ENCODE measurements at places on chromosomes 11 and 22.
A peak's percentile ranks its signal among the peaks of the same experiment; 100 is the strongest.

DNA sequence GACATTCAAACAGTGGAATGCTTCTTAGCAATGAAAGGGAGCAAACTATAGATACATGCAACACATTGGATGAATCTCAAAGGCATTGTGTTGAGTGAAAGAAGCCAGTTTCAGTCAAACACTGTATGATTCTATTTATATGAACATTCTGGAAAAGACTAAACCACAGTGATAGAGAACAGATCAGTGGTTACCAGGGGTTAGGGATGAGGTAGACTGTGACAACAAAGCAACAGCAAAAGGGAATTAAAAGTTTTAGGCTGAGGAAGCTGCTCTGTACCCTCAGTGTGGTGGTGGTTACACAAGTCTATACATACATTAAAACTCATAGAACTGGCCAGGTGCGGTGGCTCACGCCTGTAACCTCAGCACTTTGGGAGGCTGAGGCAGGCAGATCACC, 23.0 kb downstream of the FDX1 start:
- H3K27ac ChIP-seq = peak overlapping the region; percentile 29
- peaks cover 35% of the 10 kb centered on the region for H3K4me1 ChIP-seq
- H3K27me3 ChIP-seq = no peaks in the 10 kb centered on the region
- DNase-seq = no peak

GRCh38 chr11:85694385-85694980, 8.5 kb upstream of the CCDC89 start:
- no peak for DNase-seq
- H3K4me3 ChIP-seq = no peak overlapping the region
- peaks cover 11% of the 10 kb centered on the region for H3K4me1 ChIP-seq
- H3K36me3 ChIP-seq = peaks cover 10% of the 10 kb centered on the region
- peaks cover 10% of the 10 kb centered on the region for H3K27me3 ChIP-seq

DNA sequence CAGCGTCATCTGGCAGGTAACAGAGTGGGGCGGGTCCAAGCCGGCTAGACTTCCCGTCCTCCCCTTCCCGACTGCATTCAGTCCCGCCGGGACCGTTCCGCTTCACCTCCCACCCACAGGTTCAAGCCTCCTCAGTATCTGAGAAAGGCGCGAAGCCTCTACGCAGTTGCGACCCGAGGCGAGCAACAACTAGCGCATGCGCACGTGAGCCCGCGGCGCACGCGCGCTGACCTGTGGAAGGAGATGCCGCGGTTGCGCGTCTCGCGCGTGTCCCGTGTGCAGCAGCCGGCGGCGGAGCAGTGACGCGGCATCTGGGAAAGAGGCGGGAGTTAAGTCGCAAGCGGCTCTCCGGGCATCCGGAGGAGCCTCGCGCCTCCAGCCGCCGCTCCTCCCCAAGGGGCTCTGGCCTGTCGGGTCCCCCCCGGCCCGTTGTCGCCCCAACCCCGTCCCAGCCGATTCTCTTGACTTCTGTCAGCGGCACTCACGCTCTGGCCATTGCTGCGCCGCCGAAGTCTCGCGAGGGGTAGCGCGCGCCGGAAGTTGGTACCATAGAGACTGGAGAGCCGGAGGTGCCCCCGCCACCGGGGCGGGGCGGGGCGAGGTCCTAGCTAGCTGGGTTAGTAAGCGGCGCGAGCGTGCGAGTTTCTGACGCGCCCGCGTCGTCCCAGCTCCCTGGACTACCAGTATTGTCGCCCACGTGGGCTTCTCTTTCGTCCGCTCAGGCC, at the start of gene THAP7:
TSS of gene THAP7 (minus strand) at position 518 of the 725 bp plus-strand sequence. CDS start at position 311, 207 bp downstream.
- H3K27ac ChIP-seq = peak within 1 kb of the TSS; percentile 97
- H3K4me3 ChIP-seq = peak within 1 kb of the TSS; percentile 93
- peaks cover 24% of the 10 kb centered on the region for H3K4me1 ChIP-seq
- H3K36me3 ChIP-seq = no peaks in the 10 kb centered on the region

DNA sequence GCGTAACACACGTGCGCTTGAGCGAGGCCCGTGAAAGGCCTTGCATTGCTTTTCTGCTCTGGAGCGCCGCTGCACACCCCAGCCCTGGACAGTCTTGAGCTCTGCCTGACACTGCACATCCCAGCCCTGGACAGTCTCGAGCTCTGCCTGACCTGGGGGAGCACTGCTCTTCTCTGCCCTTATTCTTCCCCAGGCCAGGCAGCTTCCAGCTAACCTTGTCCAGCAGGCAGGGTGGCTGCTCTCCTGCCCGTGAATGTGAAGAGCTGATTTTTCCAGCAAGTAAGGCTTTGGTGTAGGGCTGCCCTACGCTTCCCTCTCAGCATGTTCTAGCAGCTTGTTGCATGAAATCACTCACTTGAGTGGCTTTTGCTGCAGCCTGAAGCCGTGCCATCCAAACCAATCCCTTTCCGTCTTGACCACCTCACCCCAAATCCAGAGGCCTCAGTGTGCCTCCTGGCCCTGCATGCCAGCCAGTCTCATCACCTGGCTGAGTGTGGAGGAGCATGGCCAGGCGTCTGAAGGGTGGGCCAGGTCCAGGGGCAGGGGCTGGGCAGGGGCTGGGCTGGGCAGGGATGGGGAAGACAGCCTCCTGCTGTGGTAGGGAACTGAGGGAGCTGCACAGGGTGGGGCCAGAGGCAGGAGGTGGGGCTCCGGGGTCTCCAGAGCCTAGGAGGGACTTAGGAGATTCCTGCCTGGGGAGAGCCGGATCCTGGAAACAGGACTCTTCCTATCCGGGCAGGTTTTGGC, 89.5 kb upstream of the B3GAT1 start:
- H3K4me3 ChIP-seq = no peak overlapping the region
- no peaks in the 10 kb centered on the region for H3K4me1 ChIP-seq
- H3K27me3 ChIP-seq = peaks cover 51% of the 10 kb centered on the region
- no peak overlapping the region for H3K27ac ChIP-seq
- DNase-seq = no peak

GRCh38 chr11:88480223-88480622, 142.7 kb upstream of the CTSC start:
- H3K4me3 ChIP-seq = no peak overlapping the region
- H3K4me1 ChIP-seq = peaks cover 4% of the 10 kb centered on the region
- H3K27ac ChIP-seq = no peak overlapping the region
- H3K36me3 ChIP-seq = no peaks in the 10 kb centered on the region
- no peak for DNase-seq
- no peaks in the 10 kb centered on the region for H3K27me3 ChIP-seq

DNA sequence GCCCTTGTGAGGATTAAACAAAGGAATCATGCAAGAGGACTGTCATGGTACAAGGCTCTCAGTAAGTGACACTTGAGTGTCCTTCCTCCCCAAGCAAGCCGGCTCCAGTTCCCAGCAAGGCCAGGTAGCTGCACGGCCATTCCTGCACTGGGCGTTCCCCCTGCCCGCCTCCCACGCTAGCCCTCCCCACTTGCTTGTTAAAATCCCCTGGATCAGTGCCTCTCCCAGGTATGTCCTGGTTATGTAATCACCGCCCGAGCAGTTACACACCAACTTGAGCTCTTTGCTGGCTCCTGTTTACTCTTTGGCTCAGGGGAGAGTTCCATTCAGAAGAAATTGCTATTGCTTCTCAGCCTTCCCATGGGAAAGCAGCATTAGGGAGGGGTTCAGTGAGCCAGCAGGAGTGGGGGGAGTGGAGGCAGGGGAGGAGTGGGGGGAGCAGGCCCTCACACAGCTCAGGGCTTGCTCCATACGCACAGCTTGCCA, 19.4 kb upstream of the MYEOV start:
- H3K4me1 ChIP-seq = no peaks in the 10 kb centered on the region
- no peak for DNase-seq
- no peaks in the 10 kb centered on the region for H3K36me3 ChIP-seq

DNA sequence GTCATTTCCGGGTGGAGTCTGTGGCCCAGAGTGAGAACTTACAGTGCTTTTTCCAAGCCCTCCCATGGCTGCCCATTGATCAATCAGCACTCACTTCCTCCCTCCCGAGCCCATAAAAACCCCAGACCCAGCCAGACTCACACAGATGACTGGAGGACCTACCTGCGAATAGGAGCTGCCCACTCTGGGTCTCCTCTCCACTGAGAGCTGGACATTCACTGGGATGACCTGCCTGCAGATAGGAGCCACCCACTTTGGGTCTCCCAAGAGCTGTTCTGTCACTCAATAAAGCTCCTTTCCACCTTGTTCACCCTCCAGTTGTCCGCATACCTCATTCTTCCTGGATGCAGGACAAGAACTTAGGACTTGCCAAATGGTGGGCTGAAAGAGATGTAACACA, 56.0 kb upstream of the B3GNT6 start:
- no peak overlapping the region for H3K27ac ChIP-seq
- DNase-seq = no peak
- peaks cover 6% of the 10 kb centered on the region for H3K36me3 ChIP-seq

DNA sequence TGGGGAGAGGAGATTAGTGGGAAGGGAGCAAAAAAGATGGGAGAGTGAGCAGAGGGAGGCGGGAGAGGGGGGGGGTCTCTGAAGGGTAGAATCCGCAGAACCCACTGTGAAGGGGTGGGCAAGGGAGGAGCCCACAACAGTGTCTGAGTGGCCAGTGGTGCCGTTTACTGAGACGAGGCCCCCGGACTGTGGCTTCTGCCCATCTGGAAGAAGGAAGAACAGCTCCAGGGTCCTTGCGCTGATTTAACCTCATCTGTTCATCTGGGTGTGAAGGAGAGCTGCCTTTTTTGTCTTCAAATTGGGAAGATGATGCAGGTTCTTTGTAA, 45.7 kb upstream of the ANO1 start:
- peaks cover 2% of the 10 kb centered on the region for H3K36me3 ChIP-seq
- H3K27me3 ChIP-seq = peaks cover 26% of the 10 kb centered on the region

DNA sequence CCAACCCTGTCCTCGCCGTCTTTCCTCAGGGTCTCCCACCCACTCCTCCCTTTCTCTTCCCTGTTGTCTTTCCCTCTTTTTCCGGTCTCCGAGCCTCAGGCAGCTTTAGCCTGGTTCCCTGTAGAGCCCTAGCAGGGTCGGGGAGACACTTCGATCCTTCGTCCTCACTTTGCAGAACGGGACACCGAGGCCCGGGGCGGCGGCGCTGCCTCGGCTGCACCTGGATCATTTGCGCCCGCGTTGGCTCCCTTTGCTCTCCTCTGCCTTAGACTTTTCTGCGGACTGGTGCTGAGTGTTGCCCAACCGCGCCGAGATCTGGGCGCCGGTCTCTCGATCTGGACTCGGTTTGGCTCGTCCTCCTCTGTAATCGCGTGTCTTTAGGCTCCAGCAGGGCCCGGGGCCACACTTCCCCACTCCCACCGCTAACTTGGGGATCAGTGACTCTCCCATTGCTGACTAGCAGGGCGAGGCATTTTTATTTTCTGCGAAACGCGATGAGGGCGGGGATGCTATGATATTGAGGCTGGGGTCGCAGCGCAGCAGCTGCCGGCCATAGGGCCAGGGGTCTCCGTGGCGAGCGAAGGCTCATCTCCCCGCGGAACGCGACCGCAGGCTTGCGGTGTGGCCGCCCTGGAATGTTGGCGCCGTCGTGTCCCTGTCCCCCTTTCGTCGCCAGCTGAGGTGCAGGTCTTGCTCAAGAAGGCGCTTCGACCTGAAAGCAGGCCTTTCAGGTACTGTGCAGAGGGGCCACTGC, 1.6 kb upstream of the E2F8 start:
- H3K4me3 ChIP-seq = peak overlapping the region; percentile 94
- peak overlapping the region; percentile 65 for H3K27ac ChIP-seq
- DNase-seq = no peak
- H3K4me1 ChIP-seq = peaks cover 11% of the 10 kb centered on the region

GRCh38 chr22:48223488-48224190, 1461.2 kb downstream of the TBC1D22A start:
- H3K4me1 ChIP-seq = no peaks in the 10 kb centered on the region
- no peak overlapping the region for H3K4me3 ChIP-seq
- DNase-seq = no peak

GRCh38 chr11:93945596-93945995, 75.6 kb upstream of the HEPHL1 start:
- H3K27ac ChIP-seq = no peak overlapping the region
- DNase-seq = no peak
- H3K4me3 ChIP-seq = no peak overlapping the region
- H3K4me1 ChIP-seq = no peaks in the 10 kb centered on the region
- peaks cover 18% of the 10 kb centered on the region for H3K27me3 ChIP-seq

DNA sequence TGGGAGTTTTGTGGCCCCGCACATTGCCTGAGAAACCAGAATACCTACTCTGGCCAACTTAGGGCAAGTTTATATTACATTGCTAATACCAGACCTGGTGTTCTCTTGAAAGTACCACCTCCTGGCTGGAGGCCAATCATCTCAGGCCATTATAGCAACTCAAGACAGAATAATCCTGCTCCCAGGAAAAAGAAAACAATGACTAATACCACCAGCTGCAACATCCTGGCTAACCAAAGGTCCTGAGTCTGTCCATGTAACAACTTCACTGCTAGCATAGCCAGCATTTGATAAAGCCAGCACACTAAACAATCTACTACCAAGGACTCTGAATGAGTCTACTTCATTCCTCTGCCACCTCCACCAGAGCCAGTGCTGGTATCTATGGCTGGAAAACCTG, 1298.7 kb upstream of the CNTN5 start:
- H3K27me3 ChIP-seq = no peaks in the 10 kb centered on the region
- no peak overlapping the region for H3K4me3 ChIP-seq
- no peaks in the 10 kb centered on the region for H3K4me1 ChIP-seq
- no peak for DNase-seq

DNA sequence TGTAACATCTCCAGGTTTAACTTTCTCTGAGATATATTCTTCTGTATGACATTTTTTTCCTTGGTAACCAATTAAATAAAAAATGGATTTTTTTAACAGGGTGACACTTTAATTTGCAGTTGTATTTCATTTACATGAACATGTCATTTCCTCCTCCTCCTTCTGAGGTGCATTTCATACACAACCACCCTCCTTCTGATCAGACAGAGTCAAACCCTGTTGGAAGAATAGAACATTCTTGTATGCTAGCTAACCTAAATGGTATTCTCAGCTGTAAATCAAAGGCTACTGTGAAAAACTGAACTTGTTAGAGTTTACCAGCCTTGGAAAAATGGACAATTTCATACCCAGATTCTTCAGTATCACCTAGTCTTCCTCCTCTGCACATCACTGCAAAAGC, 52.7 kb upstream of the CHRM4 start:
- DNase-seq = no peak
- no peaks in the 10 kb centered on the region for H3K27me3 ChIP-seq
- H3K4me3 ChIP-seq = no peak overlapping the region
- H3K4me1 ChIP-seq = peaks cover 23% of the 10 kb centered on the region

- DNase-seq = no peak
- H3K27ac ChIP-seq = peak overlapping the region; percentile 46
- H3K4me3 ChIP-seq = no peak overlapping the region
These were observed 34.4 kb downstream of the CYP2R1 start for GRCh38 chr11:14857621-14858020.

GRCh38 chr11:42913731-42914130, 398.1 kb upstream of the API5 start:
- DNase-seq = no peak
- no peak overlapping the region for H3K27ac ChIP-seq
- H3K27me3 ChIP-seq = no peaks in the 10 kb centered on the region
- no peak overlapping the region for H3K4me3 ChIP-seq

Data from T-helper 17 cell (primary cell).